ENCODE measurements at places on chromosomes 7 and 10.

DNA sequence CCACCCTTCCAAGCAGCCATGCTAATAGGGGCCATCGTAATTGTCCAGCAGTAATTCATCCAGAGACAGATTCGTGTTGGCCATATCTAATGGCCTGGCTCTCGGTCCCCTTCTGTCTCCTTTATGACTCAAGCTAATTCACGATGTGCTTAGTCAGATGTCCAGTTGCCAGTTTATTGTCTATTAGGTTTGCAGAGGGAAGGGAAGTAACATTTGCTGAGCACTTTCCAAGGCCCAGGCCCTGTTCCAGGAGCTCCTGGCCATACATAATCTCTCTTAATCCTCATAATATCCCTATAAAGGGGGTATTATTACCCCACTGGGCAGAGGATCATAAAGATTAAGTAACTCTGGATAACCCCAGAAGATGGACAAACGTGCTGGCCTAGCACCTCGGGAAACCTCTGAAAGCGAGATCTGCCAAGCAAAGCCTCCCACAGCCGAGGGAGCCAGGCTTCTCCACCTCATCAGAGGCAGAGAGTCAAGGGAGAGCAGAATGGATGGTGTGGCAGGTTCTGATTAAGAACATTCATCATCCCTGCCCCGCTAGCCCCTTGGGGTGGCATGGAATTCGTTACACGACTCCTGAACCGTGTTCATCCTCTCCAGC is 153.7 kb downstream of the PLXNA4 start:
- DNase-seq = no peak

GRCh38 chr10:10925667-10926066 is 92.0 kb upstream of the CELF2 start:
- no peak for DNase-seq

GRCh38 chr7:139086454-139086853 is 23.1 kb downstream of the ZC3HAV1 start:
- no peak for DNase-seq

- DNase-seq = no peak
Measured at GRCh38 chr10:6953271-6953801, 373.3 kb upstream of the PRKCQ start.

GRCh38 chr10:61804414-61804813 is 97.1 kb upstream of the ARID5B start:
- no peak for DNase-seq

GRCh38 chr10:34299105-34299611 is 515.9 kb downstream of the PARD3 start:
- DNase-seq = no peak

- DNase-seq = peak; percentile 64
Measured at GRCh38 chr10:784403-785088, 95.1 kb upstream of the DIP2C start.

- peak; percentile 64 for DNase-seq
Measured at GRCh38 chr10:3239066-3239919, 66.7 kb upstream of the PITRM1 start.

DNA sequence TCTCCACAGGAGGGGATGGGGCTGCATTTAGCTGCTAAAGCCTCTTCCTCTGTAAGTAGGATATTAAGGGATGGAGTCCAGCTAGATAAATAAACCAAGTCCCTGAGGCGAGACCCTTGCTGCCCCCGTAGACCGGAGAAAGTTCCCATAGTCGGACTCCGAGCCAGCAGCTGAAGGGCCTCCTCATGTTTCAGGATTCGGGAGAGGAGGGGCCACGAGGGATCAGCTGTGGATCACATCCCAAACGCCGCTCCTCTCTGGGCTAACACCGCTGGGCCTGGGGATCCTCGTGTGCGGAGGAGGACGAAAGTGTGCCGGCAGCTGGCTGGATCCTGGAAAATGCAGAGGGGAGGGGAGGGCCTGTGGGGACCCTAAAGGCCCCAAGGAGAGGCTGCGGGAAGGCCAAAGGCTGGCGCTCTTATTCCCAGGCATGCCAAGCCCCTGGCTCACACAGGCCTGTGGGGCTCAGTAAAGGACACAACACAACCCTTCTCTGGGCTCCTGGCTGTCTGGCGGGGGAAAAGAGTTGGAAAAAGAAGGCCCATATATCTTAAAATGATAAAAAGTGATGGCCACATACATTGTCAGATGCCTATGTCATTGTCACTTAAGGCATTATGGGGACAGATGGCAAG is 82.5 kb upstream of the TMEM72 start:
- DNase-seq = no peak

GRCh38 chr7:55314967-55315366 is 50.2 kb upstream of the LANCL2 start:
- DNase-seq = no peak

GRCh38 chr7:139753081-139753692 is 24.6 kb downstream of the HIPK2 start:
- DNase-seq = no peak

GRCh38 chr7:45596665-45597095 is 22.5 kb downstream of the ADCY1 start:
- no peak for DNase-seq

DNA sequence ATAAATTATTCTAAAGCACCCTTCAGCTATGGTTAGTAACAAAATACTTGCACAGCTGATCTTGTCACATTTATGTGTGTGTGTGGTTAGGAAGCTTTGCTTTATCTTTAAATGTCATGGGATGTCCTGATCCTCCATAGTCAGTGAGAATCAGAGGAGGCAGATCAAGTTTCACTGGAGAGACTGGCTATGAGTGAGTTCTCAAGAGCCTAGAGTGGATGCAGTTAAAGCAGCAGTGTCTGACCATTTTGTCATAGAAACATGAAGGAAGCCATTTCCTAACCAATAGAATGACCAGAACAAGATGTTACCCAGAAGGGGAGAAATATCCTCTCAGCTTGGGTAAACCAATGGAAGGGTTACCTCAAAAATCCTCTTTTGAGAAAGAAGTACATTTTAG is 207.2 kb upstream of the DKK1 start:
- no peak for DNase-seq

GRCh38 chr7:4281231-4281993 is 400.7 kb upstream of the FOXK1 start:
- DNase-seq = no peak

DNA sequence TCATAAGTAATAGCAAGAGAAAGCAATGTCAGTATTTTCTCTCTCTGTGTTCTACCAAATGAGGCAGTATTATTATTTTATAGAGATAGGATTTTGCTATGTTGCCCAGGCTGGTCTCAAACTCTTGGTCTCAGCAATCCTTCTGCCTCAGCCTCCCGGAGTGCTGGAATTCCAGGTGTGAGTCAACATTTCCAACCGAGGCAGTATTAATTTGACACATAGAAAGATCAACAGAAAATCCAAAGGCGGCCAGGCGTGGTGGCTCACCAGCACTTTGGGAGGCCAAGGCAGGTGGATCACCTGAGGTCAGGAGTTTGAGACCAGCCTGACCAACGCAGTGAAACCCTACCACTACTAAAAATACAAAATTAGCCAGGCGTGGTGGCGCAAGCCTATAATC is 71.8 kb downstream of the SMURF1 start:
- DNase-seq = no peak

DNA sequence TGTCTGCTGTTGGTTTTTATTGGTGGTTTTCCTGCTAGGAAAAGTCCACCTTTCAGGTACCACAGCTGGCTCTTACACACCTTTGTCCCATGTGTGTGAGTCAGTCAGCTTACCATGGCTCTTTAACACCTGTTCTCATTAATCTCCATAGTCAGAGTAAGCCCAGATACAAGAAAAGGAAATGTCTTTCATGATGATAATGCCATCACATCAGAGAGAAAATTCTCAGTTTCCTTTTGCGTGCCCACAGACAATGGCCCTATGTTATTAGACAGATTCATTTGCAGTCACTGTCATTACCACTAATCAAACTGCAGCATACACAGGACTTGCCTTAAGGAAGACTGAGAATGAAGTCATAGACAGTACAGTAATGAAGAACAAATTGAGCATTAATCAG is 1583.6 kb upstream of the LRRTM3 start:
- no peak for DNase-seq

DNA sequence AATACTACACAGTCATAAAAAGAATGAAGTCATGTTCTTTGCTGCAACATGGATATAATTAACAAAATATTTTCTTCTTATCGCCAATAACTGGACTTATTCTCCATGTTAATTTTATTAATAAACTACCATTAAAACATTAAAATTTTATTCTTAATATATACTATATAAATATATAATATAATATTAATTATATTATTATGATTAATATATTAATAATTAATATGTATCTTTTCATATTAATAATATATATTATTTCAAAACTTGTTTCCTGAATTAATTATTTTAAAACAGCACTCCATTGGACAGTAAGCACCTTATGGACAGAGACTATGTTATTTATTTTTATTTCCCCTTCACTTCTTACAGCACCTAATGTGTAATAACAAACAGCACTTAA is 182.8 kb downstream of the ARL4A start:
- no peak for DNase-seq

DNA sequence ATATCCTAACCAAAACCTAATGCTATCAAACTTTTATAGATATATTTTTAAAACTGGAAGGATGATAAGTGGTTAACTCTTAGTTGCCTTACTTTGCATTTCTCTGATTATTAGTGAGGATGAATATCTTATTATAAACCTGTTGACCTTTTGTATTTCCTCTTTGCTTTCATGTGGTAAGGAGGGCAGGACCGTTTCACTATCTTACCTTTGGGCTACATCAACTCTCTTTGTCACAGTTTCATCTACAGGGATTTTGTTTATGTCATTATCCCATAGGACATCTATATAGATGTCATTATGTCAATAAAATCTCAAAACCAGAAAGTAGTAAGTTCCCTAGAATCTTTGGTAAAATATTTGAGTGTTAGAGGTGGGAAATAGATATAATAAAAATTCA is 219.3 kb downstream of the THSD7A start:
- no peak for DNase-seq

GRCh38 chr10:21529032-21529910 is 3.8 kb upstream of the SKIDA1 start:
- DNase-seq = no peak

DNA sequence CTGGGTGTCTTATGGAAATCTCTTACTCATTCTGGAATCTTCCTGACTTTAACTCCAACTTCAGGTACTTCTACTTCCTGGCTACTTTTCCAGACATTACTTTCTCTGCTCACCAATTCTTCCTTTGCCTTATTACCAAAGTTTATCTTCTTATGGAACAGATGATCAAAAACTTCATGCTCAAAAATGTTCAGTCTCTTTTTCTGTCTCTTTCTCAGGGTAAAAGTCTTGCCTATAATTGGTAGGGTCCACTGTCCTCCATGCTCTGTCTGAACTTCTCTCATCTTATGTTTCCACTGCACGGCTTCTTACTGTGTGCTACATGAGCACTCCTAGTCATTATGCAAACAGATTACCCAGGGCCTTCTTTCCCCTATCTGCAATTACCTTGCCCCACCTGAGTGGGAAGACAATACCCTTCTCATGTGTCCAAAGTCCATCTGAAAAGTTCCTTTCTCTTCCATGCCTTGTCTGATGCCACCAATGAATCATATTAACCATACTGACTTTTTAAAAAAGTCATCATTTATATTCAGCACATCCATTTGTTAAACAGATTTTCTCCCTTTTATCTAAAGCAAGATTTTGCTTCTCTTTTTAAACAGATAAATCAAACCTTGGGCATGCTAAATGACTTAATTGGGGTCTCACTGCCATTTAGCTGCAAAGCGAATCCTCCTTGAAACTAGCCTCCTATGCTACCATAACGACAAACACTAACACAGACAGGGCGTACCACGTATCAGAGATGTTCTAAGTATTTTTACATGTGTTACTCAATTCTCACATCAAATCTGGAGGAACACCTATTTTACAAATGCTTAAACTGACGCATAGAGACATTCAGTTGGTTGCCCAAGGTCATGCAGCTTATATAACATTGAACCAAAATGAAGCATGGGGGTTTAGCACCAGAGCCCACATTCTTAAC is 48.8 kb downstream of the SEMA3C start:
- no peak for DNase-seq

GRCh38 chr10:83283151-83283550 is 856.2 kb upstream of the GHITM start:
- DNase-seq = no peak

GRCh38 chr10:117627561-117627960 is 85.0 kb downstream of the EMX2 start:
- DNase-seq = no peak

DNA sequence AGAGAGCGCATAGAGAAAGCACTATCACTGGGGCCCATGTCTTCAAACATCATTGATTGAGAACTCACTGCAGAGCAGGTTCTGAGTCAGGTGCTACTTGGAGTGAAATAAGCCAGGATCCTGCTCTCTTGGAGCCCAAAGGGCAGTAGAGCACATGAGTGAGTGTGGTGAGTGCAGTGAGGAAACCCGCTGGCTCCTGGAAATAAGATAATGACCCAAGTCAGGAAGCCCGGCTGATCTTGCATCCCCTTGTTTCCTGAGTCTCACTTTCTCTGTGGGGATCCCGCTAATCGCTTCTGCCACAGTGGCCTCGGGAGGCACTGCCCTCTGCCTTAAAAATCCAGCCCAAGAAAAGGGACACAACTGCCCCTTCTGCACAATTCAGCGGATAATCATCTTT is 7.1 kb upstream of the FAM107B start:
- no peak for DNase-seq

GRCh38 chr7:130942211-130942964 is 208.4 kb upstream of the KLF14 start:
- DNase-seq = no peak

- DNase-seq = no peak
Measured at GRCh38 chr10:110171032-110171431, 36.4 kb upstream of the MXI1 start.

- peak; percentile 37 for DNase-seq
Measured at GRCh38 chr7:74453322-74454011, at the start of gene GTF2IRD1. Gene GTF2IRD1, plus strand, starts transcription at chr7:74453906. Its CDS starts 54,175 bp downstream, at chr7:74508081.

- no peak for DNase-seq
Measured at GRCh38 chr7:31529103-31529502, 15.2 kb downstream of the ITPRID1 start.

GRCh38 chr7:39602351-39602750 is 21.0 kb upstream of the RALA start:
- DNase-seq = no peak

GRCh38 chr7:104979167-104979841 is 34.7 kb upstream of the KMT2E start:
- DNase-seq = no peak

DNA sequence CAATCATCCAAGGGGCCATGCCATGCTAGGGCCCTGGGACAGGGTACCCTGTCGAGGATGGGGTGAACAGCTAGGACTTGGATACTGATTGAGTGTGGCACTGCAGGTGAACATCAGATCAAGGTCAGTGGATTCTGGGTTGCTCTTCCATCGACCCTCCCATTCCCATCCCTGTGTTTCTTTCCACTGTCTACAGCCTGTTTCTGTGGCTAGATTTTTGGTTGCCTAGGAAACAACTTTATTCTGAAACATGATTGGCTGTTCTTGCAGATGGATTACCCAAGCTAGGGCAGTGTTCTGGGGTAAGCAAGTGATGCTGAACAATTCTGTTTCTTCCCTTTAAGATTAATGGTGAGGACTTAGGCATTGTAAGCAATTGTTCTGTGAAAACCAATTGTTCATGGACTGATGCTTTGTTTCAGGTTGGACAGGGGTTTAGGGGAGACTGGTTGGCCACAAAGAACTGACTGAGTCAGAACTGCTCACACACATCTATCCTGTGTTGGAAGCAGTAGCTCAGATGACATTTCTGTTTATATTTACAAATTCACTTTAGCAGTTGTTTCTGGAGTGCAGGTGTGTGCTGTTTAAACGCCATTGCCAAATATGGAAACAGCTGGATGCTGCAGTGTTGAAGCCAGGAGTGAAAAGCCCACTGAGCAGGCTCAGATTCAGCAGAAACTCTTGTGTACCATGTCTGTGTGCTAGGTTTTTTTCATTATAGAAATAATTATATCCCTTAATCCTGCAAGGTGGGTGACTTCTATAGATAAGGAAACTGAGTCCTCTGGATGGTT is 102.3 kb upstream of the BTBD16 start:
- DNase-seq = no peak
